ENCODE measurements at places on chromosomes 16 and 17.

DNA sequence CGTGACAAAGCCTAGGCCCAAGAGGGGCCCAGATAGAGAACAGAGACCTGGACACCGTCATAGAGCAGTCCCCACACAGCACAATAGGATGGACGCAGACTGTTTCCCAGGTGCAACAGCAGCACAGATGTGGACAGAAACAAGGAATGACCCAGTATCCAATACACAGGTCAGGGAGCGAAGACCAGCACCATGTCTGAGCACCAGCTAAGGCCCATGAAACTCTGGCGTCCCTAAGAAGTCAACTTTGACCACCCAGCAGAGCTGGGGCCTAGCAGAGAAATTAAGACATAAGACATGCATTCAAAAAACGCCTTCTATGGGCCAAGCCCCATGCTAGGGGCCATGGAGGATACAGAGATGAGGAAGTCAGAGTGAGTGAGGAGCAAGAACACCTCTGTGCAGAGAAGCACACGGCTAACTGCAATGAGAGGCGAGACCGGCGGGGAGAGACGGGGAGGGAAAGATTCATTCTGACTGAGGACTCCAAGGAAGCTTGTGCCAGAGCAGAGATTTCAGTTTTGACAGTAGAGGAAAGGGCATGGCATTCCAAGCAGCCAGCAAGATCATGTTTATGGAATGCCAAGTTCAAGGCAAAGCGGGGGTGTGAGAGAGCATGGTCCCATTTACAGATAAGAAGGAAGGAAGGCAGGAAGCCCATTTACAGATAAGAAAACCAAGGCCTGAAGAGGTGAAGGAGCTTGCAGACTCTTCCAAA, 50.8 kb downstream of the PITPNM3 start:
- no peak for DNase-seq

DNA sequence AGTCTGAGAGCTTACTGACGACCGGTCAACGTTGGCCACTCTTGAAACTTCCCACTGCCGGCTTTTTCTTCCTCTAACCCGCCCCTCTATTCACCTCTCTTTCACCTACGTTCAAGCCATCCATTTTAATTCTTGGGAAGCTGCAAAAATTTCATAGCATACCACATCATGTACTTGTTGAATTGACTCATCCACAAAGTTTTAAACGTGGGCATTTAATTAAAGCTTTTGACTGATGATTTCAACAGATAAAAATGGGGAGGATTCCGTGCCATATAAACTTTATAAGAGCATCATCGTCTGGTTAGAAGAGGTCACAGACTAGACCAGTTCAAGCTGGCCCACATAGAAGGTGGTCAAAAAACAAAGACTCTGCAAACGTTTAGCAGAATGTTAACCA, 22.5 kb downstream of the VPS53 start:
- DNase-seq: no peak

DNA sequence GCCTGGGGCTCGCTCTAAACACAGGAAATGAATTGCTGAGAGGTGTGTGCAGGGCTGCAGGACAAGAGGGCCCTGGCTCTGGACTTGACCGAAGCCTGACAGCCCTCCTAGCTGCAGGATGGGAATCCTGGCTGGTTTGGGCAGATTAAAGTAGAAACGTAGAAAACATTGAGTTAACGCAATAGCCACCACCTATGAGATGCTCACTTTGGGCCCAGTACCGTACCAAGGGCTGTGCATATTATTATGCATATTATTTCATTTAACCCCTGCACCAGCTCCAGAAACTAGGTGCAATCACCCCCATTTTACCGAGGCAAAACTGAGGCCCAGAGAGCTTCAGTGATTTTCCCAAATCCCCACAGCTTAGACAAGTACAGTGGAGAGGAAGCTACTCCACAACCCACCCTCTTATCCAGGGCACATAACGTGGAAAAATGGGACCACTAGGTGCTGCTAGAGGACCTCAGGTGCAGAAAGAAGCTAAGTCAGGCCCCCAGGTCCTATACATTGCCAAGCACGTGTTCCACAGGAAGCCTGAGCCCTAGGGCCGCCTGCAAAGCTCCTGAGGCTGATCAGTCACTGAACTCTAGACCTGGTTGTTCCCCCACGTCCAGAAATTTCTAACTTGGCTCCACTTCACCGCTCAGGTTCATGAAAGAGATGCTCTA, 79.2 kb downstream of the MYH11 start:
- peak; percentile 56 for DNase-seq

GRCh38 chr17:50325906-50326305, 20.0 kb upstream of the XYLT2 start:
- DNase-seq: no peak

GRCh38 chr16:23466162-23466885, 13.3 kb upstream of the COG7 start:
- DNase-seq: no peak
